ENCODE measurements at places on chromosomes 12 and 14.

DNA sequence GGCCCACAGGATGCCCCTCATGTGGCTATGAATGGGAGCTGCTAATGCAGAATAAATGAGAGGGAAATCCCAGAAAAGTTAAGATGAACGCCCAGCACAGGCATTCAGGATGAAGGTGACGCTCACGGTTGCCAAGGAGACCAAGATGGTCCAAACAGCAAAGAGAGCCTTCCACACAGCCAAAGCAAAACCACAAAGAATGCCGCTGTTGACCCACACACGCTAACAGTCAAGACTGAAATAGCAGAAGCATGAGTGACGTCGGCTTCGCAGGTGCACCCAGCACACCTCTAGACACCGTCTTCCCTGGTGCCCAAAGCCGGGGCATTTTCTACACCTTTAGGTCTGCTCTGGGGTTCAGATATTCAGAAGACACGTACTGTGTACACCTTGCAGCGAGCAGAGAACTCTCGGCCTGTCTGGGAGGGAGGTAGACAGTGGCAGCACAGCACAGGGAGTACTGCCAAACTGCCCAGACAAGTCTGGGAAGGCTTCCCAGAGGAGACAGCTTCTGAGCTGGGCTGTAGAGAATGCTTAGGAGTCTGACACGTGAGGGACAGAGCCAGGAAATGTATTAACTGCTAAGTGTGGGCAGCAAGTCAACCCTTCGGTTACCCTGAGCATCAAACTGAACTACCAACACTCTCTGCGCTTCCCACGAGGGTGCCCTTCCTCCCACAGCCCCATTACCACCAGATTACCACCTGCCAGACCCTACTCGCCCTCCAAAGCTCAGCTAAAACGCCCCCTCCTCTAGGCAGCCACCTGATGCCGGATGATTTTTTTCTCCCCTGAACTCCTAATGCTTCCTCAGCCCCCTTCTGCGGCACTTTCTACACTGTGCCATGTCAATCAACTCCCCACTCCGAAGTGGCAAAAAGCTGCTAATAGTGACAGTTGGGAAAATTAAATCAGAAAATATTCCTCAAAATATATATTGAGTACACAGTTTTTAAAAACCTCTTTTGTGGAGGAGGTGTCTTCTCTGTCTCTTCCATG, 50.1 kb downstream of the CCDC88C start:
- ATAC-seq: peak; percentile 71

DNA sequence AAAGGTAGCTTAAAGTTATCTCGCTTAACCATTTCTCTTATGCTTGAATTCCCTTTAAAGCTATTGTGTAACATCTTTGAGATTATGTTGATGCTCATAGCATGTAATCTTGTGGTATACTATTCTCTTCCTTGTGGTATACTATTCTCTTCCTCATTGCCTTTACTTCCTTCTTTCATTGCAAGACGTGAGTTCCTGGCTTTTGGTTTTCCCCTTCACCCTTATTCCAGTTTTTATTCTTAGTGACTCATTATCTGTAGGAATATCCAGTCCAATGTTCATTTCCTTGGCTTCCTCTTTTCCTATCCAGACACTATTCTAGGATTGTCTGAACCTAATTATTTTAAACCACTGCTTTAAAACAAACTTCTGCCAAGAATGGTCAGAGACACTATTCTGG, 564.0 kb downstream of the CCER1 start:
- no peak for ATAC-seq

DNA sequence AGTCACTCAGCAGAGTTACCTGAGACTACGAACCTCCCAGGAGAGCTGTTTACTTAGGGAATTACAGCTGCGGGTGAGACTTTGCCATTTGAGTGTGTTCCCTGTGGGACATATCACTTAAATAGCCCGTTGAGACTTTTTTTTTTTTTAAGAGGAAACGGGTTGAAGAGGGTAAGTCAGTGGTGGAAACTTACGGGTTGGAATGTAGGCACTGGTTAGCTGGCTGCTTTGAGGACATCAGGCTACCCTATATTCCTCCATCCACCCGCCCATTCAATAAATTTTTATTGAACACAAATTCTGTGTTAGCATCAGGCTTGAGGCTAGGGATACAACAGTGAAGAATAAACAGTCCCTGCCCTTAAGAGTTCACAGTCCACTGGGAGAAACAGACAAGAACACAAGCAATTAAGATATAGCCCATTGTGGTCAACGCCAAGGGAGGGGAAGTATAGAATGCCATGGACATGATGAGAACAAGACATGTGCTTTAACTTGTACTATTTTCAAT, 88.1 kb upstream of the CPSF6 start:
- ATAC-seq: no peak

- ATAC-seq: no peak
Measured at GRCh38 chr14:95675486-95675885, 10.7 kb upstream of the TCL1B start.

DNA sequence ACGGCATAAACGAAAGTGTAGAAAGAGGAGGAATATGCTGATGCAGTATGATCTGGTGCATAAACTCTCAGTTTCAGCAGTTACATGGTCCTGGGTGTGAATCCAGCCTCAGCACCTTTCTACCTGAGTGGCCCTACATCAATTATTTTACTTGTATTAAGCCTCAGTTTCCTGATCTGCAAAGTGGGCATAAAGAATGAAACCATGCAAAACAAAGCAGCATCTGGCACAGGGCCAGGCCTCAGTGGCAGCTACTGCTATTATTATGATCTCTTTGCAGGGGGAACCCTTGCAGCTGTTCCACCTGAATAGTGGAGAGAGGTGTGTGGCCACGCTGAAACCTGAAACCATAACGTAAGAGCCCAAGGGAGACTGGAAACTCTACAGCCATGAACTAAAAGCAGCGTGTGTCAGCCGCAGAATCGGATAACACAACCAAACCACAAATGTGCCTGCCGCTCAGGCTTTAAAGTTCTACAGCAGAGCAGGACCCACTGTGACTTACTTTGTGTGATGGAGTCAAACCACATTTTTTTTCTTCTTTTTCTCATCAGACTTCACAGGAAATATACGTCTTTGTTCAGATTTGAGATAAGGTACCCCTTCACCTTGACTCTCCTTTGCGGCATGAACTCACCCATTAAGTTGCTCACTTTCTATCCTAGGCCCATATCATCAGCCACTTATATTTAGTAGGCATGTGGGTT, 29.2 kb upstream of the FOS start:
- peak; percentile 89 for ATAC-seq

DNA sequence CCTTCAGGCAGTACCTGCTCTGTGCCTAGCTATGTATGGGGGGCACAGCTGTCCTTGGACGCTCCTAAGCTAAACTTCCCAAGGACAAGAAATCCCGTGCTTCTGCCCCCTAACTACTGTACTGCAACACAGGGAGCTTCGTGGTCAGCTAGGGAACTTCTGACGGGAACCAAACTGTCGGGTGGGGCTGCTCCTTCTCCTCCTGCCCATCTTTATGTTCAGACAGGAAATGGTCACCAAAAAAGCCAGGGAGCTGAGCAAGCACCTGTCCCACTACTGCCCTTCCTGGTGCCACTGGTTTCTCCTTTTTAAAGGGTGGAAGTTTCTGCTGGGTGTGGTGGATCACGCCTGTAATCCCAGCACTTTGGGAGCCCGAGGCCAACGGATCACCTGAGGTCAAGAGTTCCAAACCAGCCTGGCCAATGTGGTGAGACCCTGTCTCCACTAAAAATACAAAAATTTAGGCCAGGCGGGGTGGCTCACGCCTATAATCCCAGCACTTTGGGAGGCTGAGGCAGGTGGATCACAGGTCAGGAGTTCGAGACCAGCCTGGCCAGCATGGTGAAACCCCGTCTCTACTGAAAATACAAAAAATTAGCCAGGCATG, 26.6 kb downstream of the PXN start:
- no peak for ATAC-seq

DNA sequence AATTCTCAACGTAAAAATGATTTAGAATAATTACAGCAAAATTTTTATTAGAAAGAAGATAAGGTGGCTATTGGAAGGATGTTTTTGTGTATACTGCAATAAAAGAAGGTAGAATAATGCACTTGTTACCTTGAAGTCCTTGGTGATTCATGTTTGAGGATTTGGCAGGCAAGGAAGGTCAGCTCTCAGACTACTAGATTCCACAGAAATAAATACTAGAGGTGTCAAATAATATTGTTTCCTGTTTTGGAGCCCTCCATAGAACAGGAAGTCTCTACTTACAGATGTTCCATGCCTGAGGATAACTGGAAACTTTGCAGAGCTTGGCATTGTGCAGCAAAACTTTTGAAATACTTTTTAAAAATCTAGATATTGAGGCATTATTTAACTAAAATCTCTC, 284.3 kb upstream of the SYT1 start:
- ATAC-seq: no peak

Data from activated CD4-positive, CD25-positive, alpha-beta regulatory T cell treated with anti-CD3 and anti-CD28 coated beads, Interleukin-2, amount 50 U/mL, for 24 hours (primary cell).